ENCODE measurements at places on chromosomes 2 and 18.

GRCh38 chr2:72515696-72516095 lies 310.1 kb downstream of the EXOC6B start:
- DNase-seq: no peak

- no peak for DNase-seq
Measured at GRCh38 chr2:230325316-230326243, 1.4 kb upstream of the SP140L start.

GRCh38 chr2:230208576-230208975 lies 11.2 kb downstream of the SP110 start:
- DNase-seq: no peak

- no peak for DNase-seq
Measured at GRCh38 chr18:77360315-77361190, 110.9 kb downstream of the GALR1 start.

GRCh38 chr2:174080672-174081121 lies 115.5 kb upstream of the SP3 start:
- no peak for DNase-seq

- no peak for DNase-seq
Measured at GRCh38 chr2:73104933-73105332, 7.8 kb downstream of the RAB11FIP5 start.

GRCh38 chr18:79570266-79571201 lies 109.1 kb upstream of the CTDP1 start:
- no peak for DNase-seq

- no peak for DNase-seq
Measured at GRCh38 chr2:128396500-128396891, 77.8 kb upstream of the HS6ST1 start.

DNA sequence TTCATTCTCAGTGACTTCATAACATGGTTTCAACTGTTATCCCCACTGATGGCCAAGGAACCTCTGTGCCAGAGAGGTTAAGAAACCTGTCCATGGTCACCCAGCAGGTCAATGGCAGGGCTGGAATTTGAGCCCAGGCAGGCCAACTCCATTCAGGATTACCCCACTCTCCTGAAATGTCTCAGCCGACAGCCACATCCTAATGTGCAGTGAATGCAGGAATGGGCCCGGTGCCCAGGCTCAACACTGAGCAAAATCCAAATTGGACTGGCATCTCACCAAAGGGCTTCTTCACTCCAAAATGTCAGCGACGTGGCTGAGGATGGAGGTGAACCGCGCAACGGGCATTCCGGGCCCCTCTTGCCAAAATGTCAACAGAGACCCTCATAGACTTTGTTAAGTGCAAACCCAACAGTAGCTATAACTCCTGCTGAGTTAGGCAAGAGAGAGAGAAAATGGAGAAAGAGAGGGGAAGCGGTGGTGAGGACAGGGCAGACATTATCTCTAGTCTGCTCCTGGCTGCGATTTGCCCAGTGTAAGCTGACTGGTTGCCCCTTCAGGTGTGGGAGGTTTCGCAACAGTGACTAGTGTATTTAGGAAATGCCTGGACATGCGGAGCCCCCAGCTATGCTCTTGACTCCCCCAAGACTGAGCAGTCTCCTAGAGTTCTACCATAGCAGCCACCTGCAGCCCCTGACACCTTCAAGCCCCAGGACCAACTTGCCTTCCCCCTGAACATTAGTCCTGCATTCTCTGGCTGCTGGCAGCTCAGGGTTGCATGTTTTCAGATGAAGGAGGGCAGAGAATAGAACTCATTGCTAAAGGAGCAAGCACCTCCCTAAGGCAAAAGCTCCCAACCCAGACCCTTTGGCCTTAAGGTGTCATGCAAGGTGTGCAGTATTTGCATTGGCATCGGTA lies 167.7 kb downstream of the ANAPC1 start:
- DNase-seq: no peak

- DNase-seq: no peak
Measured at GRCh38 chr18:9803698-9804516, 81.9 kb upstream of the TXNDC2 start.

GRCh38 chr2:169979025-169979424 lies 151.8 kb downstream of the UBR3 start:
- DNase-seq: no peak

DNA sequence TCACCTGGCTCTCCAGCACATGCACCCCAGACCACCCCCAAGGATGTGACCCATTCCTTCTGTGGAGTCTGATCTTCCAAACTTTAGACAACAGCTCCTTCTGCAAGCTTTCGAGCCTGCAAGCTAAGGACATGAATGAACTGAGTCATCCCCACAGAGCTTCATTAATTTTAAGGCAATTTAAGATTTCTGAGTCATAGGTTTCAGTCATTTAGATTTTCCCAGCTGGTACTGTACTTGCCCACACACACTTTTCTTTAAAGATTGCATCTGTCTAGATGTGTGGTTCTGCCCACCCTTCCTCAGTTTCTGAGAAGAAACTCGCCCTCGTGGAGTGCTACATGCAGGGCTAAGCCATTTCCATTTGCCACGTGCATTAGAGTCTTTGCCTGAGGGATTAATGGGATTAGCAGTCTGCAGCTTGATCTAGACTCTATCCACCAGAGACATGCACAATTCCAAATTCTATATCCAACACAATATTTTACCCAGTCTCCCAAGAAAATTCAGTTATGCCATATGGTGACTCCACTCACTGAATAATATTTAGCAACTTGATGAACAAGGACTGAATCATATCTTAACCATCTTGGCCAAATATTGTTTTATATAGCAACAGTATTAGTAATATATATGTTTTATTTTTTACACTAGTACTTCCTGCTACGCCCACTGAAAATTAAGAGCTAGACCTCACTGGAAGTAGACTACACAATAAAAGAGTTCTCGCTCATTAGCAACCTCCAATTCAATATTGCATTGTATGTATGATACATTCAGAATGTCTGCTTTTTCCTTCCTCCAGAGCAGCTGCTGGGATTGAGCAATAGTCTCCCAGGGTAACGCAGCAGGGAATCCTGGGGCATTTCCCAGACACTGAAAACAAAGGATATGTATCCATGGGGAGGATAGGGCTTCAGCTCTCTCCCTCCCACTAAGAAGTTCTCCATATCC lies 14.3 kb upstream of the TRIB2 start:
- DNase-seq: no peak

DNA sequence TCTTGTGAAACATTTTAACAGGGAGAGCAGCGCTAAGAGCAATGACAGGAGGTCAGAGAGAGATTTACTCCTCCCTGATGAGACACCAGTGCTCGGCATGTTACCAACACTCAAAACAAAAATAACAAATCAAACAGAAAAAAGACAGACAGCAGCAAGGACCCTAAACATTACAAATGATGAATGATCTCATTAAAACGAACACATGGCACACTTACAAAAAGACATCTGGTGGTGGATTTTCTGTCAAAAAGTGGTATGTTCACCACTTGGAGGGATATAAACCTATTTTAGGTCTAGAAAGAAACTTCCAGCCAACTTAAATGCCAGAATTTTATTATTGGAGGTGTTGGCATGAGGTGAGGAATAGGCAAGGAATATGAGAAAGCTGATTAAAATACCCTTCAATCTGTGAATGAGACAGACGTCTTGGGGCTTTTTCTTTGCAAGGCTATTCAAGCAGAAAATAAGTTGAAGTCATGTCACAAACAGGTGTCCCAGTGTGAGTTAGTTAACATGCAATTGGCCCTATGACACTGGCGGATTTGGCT lies 112.8 kb downstream of the PRELID3A start:
- no peak for DNase-seq

GRCh38 chr2:186848873-186849578 lies at the start of gene ZSWIM2:
Gene ZSWIM2 (minus strand): TSS chr2:186849170. CDS start chr2:186849130, 40 bp downstream.
- peak; percentile 61 for DNase-seq

GRCh38 chr2:37414470-37414949 lies 70.1 kb downstream of the QPCT start:
- DNase-seq: no peak

DNA sequence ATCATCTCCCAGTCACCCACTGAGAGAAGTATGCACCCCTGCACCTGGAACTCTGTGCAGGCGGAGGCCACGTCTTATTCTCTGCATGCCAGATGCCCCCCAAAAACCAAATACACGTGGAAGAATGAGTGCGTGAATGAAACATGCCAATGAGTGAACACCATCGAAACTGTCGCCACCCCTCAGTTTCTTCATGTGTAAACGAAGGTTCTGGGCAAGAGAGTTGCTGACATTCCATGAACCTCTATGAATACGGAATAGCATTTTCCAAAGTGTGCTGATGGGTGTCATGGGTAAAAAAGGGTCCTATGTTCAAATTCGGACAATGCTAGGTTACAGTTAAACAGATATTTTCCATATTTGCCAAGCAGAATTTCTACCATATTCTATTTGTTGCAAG lies 19.8 kb downstream of the FER1L5 start:
- no peak for DNase-seq

GRCh38 chr2:71071681-71072398 lies 3.4 kb downstream of the NAGK start:
- no peak for DNase-seq

GRCh38 chr2:38170067-38170466 lies 94.1 kb upstream of the CYP1B1 start:
- no peak for DNase-seq

DNA sequence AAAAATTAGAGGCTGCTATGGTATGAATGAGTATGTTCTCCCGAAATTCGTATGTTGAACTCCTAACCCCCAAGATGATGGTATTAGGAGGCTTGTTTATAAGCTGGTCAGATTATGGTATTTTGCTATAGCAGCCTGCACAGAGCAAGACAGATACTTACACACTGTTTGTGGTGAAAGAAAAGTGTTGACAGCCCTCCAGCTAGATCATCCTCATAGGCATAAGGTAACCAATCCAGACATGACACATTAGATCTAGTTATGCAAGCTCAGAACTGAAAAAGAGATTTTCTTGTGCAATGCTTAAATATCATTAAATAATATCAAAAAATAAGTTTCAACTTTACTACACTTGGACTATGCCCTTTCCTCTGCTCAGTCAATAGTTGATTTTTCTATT lies 107.1 kb downstream of the ABCA12 start:
- no peak for DNase-seq

DNA sequence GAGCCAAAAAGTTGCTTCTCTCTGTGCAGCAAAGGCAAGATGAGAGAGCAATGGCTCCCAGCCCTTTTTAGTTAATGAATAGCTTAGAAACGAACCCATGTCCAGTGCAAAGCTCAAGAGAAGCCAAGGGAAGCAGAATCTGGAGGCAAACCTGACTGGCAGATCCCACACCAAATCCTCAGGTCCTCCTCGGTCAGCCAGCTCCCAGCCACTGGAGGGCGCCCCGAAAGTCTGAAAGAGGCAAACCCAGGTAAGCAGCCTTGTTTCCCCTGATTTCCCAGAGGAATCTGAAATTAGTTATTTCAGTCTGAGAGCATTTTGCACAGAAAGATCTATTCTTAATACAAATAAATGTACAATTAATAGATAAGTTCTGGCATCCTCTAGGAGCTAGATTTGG lies 71.3 kb upstream of the PID1 start:
- no peak for DNase-seq

- DNase-seq: no peak
Measured at GRCh38 chr2:46497766-46498165, 18.4 kb downstream of the TMEM247 start.

DNA sequence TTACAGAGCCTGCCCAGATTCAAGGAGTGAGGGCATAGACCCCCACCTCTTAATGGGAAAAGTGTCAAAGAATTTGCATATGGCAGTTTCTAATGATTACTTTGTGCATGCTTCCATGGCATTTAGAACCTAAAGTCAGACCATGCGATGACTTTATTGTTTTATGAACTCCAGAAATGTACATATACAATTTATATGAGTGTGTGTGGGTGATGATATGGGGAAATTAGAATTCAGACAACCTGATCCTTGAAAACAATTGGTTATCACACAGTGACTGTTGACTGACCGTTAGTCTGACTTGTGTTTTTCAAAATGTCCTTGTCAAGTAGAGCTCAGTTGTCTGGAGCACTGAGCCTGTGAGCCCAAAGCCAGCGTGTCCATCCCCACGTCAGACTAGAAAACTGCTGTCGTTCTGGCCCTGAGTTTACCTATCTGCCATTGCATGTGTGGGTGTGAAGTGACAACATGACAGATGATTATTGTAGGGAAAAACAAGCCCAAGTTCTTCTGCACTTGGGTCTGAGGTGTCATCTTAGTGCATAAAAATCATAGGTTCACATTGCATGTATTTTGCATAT lies 128.4 kb downstream of the MYO3B start:
- no peak for DNase-seq

GRCh38 chr2:73013936-73014335 lies 57.6 kb downstream of the SFXN5 start:
- no peak for DNase-seq

DNA sequence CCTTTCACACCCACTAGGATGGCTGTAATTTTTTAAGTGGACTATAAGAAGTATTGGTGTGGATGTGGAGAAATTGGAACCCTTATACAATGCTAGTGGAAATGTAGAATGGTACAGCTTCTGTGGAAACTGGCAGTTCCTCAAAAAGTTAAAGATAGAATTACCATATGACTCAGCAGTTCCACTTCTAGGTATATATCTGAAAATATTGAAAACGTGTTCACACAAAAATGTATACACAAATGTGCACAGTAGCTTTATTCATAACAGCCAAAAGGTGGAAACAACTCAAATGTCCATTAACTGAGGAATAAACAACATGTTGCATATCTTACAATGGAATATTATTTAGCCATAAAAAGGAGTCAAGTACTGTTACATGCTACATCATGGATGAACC lies 17.7 kb downstream of the TANK start:
- no peak for DNase-seq

DNA sequence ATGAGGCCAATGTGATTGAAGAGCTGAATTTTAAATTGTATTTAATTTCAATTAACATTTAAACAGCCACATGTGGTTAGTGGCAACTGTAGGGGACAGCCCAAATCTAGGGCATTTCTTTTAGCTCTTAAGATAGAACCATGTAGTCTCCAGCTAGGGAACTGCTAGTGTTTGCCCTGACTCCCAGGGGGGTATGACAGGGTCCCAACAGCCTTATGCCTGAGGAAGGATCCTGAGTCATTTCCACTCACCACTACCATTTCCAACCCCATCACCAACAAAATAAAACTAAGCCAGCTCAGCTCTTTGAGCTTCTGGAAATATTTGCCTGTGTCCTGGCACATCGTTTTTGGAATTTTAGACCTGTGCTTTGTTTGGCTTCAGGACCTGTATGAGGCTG lies 13.7 kb upstream of the GMCL1 start:
- no peak for DNase-seq

DNA sequence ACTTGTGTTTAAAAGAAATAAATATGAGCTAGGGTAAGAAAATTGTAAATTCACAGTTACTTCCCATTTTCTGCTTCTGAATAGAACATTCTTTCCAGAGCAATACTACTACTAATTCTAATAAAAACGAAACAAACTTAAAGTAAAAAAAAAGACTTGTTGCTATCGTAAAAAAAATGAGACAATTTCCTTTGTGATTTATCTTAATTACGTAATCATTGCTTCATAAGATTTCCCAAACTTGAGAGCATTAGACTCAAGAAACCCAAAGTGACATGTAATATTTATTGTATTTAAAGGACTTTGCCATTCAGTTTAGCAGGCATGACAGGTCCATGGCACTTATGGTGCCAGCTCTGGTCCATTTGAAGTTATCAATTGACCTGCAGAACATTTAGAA lies 153.8 kb downstream of the AQP4 start:
- DNase-seq: no peak

- no peak for DNase-seq
Measured at GRCh38 chr2:150608341-150608740, 120.9 kb upstream of the RND3 start.

- DNase-seq: no peak
Measured at GRCh38 chr2:80266231-80266630, 38.3 kb downstream of the LRRTM1 start.

All from NCI-H187 (cell line).